NB4 (cell line): ENCODE measurements at places on chromosomes 7 and 10.

- DNase-seq = no peak
Observed at GRCh38 chr7:155743177-155743576, 69.1 kb downstream of the SHH start.

DNA sequence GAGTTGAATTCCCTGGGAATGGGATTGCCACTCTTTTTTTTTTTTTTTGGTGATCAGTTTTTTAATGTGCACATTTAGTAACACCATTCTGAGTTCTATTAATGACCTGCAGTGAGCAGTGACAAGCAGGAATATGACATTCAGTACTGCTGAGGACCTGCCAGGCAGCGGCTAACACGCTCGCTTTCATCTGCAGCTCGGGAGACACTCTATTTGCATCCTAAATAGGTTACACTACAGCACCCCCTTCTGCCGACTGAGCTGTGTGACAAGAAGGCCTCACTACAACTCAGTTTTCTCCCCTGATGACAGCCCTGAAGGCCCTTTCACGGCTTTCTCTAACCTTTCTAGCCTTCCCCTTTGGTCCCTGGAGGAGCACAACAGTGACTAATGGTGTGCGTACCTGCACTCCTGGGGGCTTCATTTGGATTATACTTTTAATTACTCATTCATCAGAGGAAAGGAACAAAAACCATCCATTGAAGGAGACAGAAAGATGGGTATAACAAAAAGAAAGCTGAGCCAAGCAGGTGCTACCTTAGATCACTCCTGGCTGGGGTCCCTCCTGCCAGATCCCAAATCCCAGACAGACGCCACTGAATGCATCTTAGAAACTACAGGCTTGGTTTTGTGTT lies 872.4 kb downstream of the LRMDA start:
- DNase-seq = peak; percentile 80

- no peak for DNase-seq
Observed at GRCh38 chr7:155289949-155290501, 7.7 kb upstream of the INSIG1 start.

- no peak for DNase-seq
Observed at GRCh38 chr10:86819567-86819966, 63.1 kb downstream of the BMPR1A start.

DNA sequence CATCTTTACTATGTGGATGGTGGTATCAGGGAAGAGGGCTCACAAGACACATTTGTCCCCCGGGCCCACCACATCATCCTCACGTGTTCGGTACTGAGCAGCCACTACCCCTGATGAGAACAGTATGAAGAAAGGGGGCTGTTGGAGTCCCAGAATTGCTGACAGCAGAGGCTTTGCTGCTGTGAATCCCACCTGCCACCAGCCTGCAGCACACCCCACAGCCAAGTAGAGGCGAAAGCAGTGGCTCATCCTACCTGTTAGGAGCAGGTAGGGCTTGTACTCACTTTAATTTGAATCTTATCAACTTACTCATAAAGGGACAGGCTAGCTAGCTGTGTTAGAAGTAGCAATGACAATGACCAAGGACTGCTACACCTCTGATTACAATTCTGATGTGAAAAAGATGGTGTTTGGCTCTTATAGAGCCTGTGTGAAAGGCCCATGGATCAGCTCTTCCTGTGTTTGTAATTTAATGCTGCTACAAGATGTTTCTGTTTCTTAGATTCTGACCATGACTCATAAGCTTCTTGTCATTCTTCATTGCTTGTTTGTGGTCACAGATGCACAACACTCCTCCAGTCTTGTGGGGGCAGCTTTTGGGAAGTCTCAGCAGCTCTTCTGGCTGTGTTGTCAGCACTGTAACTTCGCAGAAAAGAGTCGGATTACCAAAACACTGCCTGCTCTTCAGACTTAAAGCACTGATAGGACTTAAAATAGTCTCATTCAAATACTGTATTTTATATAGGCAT lies 9.1 kb upstream of the CSGALNACT2 start:
- DNase-seq = peak; percentile 94

DNA sequence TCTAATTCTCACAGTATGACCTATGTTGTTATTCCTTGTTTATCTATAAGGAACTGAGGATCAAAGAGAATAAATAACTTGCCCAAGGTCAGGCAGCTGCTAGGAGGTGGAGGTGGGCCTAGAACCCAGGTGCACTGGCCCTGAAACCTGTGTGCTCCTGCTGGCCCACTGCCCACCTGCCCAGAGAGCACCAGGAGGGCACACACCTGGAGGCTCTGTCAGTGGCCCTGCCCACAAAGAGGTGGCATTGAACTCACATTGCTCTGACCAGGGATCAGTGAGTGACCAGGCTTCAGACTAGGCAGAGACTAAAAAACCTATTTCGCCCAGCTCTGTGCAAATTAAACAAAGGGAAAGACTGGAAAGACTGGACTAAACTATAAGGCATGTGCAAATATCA lies 210.6 kb downstream of the TNS3 start:
- DNase-seq = no peak
